HTR-8/SVneo (cell line): ENCODE measurements at places on chromosomes 6 and 20.

DNA sequence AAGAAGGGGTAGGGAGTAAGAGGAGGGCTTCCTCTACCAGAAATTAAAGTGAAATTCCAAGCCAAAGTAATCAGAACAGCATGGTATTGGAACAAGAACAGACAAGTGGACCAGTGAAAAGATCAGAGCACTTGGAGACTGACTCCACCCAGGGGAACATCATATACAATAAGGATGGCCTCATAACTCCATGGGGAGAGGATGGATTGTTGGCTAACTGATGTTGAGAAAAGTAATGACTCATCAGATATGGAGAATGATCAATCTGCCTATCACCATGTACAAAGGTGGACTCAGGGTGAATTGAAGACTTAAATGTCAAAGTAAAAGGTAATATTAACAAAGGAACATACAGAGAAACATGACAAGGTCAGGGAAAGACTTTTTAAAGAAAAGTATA lies 12.8 kb downstream of the SLC22A3 start:
- DNase-seq: no peak

GRCh38 chr20:53706466-53707370 lies 113.1 kb upstream of the ZNF217 start:
- DNase-seq: no peak

DNA sequence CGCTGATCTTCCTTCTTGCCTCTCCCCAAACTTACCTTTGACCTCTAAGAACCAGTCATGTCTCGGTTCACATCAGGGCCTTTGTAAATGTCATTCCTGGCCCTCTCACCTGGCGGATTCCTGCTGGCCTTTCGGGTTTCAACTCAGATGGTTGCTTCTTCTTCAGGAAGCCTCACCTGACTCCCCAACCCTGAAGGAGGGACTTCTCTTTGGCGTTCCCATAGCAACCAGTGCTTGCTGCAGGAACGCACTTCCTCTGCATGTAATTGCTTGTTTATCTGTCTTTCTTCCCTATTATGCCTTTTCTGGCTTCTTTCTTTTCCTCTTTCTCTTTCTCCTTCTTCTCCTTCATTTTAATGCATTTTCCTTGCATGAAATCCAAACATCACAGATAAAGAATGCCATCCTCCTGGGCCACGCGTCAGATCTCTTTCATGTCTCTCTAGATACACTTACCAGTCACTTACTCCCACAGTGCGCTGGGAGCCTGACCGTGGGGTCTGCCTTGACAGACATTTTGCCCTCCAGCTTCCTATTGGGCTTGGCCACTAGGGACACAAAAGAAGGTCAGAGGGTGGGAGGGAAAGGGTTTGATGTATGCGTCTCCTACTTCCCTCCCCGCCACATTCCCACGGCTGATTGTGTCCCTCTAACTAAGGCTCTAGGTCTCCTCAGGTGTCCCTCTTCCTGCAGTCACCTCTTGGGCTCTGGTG lies 295.7 kb upstream of the TSHZ2 start:
- DNase-seq: no peak

DNA sequence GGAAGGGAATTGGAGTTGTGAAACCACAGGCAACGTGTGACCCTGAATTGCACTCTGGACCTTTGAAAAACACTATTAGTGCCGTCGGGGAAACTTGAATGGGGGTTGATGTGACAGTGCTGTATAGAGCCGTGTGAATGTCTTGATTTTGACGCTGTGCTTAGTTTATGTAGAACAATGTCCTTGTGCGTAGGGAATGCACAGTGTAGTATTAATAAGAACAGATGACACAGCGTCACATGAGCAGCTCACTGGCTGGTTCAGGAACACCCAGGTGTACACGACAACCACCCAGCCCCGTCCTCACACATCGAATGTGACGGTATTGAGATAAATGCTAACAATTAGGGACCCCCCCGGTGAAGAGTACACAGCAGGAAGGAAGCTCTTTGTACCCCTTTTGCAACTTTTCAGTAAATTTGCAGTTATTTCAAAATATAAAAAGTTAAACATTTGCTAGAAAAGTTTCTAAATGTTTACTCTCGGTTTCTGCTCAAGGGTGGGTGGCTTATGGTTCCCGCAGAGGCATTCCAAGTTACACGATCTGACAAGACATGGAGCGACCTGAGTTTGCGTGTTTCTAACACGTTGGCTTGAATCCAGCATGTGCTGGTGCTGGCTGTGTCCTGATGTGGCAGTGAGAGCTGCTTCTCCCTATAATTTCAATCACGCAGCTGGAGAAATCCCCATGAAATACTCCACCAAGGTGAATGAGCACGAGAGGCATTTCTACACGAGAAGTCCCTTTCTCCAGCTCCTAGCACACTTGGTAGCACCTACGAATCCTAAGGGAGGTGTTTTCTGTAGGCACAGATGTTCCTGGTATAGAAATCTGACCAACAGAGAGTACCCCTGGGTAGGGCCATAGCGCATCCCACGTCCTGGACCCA lies 208.0 kb upstream of the EXOC2 start:
- no peak for DNase-seq

DNA sequence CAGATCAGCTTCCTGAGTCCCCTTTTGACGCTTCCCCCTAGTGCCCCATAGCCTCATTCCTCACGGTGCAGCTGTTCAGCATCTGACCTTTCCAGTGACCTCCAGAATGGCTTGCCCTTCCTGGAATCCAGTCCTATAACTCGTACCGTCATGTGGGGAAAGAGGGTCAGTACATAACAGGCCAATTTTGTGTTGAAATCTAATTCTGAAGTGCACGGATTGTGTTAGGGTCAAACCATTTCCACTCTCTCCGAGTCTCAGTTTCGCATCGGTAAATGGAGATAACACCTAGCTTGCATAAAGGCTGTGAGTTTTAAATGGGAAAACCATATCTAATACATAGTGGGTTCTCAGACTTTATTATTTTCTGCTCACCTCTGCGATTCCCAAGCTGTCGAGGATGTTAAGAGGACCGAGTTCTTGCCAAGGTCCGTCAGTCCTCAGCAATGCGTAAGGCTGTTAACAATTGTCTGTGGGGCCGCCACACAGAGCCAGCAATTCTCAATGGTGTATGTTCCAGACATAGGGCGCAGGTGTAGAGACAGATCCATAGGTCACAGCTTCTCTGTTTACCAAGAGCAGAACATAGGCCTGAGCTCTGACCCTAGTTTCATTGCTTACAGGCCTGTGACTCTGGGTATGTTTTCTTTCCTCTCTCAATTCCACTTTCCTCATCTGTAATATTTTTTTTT lies 45.5 kb upstream of the CCR6 start:
- no peak for DNase-seq

DNA sequence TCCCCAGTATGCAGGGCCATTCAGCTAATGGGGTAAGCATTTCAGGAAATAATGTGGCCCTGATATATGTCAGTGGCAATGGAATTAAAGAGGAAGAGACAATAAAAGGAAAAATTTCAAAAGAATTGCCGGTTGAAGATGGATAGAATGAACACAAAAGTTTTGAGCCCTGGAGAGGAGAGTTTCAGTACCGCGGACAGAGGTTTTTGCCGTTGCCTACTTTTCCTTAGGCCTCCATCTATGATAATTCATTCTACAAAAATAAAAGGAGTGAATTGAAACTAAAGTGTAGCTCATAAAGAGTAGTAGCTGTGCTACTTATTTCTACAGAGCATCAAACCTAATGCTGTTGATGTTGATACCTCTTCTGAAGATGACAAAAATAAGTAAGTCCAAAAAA lies 140.7 kb downstream of the RNASET2 start:
- no peak for DNase-seq

- DNase-seq: no peak
Measured at GRCh38 chr6:33505548-33506370, 51.4 kb downstream of the ZBTB9 start.

GRCh38 chr6:25324066-25324762 lies 45.0 kb downstream of the CARMIL1 start:
- no peak for DNase-seq

- no peak for DNase-seq
Measured at GRCh38 chr6:166165558-166166313, 1.9 kb downstream of the TBXT start.

DNA sequence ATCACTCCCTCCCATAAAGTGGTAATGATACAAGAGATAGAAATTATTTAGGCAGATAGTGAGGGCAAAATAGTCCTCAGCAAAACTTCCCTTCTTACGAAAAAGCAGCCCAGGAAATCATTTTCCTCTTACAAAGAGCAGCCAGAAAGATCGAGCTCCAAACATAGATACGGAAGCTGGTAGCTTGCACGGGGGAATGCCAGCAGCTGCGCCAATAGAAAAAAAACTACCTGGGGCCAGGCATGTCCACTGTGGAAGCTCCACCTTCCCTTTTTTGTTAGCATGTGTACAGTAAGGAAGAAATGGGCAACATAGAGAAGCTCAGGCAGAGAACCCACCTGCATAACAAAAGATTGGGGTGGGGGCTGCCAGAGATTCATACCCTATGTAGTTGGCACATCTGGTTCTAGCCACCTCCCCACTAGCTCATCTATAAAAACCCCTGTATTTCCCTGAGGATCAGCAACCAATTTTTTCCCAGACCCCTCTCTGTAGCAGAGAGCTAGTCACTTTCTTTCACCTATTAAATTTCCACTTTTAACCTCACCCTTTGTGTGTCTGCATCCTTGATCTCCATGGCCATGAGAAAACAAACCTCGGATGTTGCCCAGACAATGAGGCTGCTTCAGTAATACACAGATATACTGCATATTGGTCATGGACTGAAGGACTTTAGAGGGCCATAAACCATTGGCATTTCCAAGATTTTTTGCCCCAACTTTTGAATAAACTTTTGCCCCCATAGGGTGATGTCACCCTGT lies 52.1 kb downstream of the SOD2 start:
- no peak for DNase-seq

GRCh38 chr20:12411246-12411940 lies 493.7 kb downstream of the BTBD3 start:
- DNase-seq: no peak
